ENCODE measurements at places on chromosomes 13 and 19. TPM values are rescaled to one million over a fixed set of nuclear protein-coding genes. Genes with fewer than 3 reads are reported as not detected.

DNA sequence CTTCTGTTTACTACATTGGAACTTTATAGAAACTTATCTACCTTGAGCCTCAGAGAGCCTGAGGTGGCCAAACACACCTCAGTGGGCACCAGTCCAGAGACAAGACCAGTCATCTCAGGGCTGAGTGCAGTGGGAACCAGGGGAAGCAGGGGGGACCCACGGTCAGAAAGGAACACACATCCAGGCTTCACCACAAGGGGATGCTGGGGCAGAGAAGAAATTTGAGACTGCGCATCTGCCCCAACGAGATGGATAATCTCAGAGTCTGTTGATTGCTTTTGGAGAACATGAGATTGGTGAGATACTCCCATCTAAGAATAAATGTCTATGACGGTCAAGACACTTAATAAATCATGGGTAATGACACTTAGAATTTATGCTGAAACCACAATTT is 98.7 kb downstream of the DOCK9 start:
- DNase-seq = no peak

DNA sequence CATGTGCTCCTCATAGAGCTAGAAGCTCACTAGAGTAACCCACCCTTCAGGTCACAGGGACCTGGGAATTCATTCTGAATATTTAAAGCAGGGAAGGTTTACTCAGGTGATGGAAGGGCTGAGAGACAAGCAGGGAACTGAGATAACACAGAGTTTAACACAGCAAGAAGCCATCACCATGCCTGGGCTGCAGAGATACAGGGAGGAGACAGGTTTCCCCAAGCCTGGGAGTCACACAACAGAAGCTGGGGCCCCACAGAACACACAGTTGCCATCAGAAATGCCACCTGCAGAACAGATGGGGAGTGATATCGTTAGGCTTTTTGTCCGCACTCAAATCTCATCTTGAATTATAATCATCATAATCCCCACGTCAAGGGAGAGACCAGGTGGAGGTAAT is 7.9 kb upstream of the CYSLTR2 start:
- no peak for DNase-seq

The GSX1 gene
- not detected for polyA plus RNA-seq

DNA sequence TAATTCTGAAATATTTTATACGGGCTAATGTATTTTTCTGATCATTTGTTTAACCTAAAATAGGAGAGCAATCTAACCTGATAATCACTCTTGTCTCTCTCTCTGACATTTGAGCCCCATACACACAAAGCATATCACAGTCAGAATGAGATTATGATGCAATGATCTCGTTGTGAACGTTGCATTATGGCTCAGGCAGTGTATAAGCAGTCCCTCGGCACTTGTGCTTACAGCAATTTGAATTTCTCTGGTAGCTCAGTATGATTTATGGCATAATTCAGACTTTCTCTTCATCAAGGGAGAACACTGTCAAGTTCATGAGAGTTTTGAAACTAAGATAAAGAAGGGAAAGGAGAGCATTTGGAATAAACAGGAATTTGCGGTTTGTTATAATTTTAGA is 256.1 kb downstream of the DACH1 start:
- DNase-seq = no peak

DNA sequence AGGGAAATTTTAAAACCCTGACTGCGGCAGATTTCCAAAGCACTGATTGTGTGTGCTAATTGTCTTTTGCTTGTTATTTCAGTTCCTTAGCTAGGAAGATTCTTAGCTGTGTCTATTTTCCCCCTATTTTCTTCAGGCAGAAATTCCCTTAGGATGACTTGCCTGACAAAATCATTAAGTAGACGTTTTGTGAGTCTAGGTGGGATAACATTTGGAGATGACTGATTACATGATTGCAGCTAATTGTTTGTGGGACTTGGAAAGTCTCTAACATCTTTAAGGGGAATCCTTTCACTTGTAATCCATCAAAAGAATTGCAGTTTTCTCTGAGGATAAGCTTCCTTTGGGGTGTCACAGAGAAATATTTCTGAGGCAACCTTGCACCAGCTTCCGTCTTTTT is 228.0 kb downstream of the OXGR1 start:
- no peak for DNase-seq

GRCh38 chr19:10891405-10892086 is 20.2 kb downstream of the CARM1 start:
- DNase-seq = no peak

DNA sequence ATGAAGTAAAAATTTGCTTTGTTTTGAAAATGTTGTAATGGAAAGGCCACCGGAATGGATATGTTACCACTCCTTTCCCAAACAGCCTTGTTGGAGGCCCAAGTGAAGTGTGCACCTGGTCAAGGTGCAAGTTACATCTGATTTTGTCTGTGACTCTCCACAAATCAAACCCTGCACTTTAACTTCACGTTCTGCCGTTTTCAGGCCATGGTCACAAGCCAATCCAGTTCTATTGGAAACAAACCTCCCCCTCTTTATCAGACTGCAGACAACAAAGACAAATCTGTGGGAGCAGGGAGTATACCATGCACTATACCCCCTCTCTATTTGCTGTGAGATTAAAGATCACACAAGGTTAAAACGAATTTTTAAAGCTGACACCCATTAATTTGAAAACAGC is 155.6 kb upstream of the RFC3 start:
- no peak for DNase-seq

The RNF126 gene
- polyA plus RNA-seq = 55.3 TPM

The CASP14 gene
- polyA plus RNA-seq = not detected

GRCh38 chr19:17797424-17798201 is 2.7 kb downstream of the B3GNT3 start:
- DNase-seq = no peak

The LILRA1 gene
- polyA plus RNA-seq = not detected
